Activated naive CD8-positive, alpha-beta T cell treated with anti-CD3 and anti-CD28 coated beads, Interleukin-2, amount 50 U/mL, for 16 hours (primary cell): ENCODE measurements at places on chromosomes 5 and 9.

GRCh38 chr5:178590141-178590923 is at the start of gene COL23A1:
COL23A1 (minus strand) TSS chr5:178590393.
- DNase-seq: no peak

DNA sequence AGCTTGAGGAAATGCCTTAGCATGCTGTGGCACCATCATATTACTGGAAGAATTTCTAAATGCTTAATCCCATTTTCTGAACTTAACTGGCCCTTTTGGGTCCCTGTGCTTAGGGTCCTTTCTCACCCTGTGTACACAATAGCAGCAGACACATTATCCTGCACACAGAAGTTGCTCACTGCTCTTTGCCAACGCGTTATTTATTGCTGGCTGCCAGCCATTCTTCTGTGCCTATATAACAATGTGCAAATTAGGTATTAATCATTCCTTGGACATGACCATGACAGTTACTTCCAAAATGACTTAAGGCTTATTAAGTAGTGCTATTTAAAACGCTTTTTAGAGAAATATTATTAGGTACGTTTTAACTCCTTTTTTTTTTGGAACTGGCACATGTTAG is 134.7 kb downstream of the FBN2 start:
- no peak for DNase-seq

DNA sequence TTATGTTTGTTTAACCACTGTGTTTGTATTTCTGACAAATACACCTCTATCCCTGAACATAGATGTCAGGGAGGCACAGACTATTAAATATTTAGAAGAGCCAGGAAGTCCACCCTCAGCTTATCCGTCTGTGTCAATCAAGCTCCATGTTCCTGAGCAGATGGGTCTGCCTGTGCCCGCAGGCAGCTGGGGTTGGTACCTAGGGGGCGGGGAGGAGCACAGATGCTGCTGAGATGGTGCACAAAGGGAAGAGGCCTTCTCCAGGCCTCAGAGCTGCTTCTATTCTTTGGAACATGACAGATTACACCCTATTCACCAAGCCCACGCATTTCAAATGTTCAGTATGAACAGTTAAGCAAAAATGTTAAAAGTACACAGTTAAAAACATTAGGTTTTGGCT is 142.1 kb downstream of the EPB41L4A start:
- DNase-seq: no peak

DNA sequence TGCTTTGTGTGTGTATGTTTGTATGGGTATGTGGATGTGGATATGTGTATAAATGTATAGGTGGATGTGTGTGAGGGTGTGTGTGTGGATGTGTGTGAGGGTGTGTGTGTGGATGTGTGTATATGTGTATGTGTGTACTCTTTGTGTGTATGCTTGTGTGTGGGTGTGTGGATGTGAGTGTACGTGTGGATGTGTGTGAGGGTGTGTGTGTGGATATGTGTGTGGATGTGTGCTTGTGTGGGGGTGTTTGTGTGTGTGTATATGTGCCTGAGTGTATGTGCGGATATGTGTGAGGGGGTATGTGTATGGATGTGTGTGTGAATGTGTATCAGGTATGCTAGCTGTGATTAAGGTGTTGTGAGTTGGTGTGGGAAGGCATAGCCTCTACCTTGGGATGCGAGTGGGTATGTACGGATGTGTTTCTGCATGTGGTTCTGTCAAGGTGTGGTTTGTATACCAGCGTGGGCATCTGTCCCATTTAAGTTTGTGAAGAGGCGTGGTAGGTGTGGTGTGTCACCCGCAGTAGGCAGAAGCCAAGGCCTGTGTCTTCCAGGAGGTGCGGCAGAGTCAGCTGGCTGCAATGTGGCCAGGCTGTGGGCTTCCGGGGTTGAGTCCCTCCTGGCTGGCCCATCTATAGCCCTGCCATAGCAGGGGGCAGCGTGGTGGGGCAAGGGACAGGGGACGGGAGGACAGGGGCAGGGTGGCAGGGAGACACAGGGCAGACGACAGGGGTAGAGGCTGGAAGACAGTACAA is 155.8 kb downstream of the DAB2IP start:
- no peak for DNase-seq

DNA sequence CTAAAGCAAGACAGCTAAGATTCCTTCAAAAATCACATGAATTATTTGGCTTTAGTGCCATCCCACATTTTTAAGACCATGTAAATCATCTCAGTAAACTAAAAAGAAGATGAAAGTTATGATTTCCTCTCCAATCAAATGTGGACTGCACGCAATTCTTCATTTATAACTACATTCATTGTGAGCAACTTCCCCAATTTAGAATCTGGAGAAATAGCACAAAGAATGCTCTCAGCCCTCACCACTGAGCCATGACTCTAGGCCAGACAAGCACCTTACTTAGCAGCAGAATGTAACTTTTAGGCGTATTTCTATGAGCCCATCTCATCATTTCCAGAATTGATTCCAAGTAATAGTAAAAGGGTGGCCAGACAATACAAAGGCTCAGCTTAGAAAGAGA is 616.6 kb downstream of the TLE1 start:
- DNase-seq: no peak

DNA sequence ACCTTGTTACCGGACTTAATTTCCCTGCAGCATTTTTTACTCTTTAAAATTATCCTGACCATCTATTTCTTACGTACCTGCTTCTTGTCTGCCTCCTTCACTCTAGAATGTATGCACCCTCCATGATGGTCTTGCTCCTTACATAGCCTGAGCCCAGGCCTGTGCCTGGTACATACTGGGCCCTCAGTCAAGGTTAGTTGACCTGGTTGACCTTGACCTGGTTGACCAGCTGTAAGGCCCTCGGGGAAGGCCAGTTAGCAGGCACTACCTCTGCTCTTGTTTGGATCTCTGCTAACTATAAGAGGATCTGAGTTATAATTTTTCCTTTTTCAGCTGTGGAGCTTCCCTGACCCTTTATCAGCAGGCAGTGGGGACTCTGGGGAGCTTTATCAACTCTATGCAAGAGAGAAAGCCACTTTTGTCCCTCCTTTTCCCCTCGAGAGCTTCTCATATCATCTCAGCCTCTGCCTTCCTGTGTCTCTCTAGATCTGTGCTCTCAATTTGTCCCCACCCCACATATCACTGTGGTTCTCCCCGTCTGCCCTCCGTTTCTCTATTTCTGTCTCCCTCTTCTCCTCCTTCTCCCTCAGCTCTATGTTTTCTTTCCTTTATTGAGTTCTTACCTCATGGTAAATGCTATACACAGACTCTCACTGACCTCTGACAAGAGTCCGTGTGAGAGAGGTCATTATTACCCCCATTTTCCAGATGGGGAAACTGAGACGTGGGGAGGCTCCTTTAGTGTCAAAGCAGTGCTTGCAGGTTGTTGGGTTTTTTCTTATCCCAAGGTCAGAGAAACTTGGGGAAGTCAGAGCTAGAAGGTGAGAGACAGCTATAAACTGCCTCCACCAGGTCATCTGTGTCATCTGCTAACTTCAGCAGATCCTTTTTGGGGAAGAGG is 28.6 kb downstream of the SPRY4 start:
- no peak for DNase-seq

DNA sequence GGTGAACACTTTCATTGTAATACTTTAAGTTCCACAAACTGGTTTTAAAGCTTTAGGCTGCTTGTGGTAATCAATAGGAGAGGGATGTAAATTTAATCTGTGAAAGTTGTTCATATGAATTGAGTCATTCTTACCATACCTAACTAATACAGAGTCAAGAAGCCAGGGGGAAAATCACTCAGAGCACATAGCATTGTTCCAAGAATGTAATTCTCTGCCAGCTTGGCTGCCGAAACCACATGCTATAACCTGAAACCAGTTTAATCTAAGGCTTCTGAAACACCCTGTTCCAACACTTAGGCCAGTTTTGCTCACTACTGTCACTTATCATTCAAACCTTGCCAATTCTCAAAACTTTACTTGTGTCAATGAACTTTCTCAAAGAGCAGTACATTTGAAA is 528.8 kb upstream of the GRAMD2B start:
- no peak for DNase-seq

- no peak for DNase-seq
Measured at GRCh38 chr9:68685213-68685612, 19.8 kb upstream of the PIP5K1B start.

DNA sequence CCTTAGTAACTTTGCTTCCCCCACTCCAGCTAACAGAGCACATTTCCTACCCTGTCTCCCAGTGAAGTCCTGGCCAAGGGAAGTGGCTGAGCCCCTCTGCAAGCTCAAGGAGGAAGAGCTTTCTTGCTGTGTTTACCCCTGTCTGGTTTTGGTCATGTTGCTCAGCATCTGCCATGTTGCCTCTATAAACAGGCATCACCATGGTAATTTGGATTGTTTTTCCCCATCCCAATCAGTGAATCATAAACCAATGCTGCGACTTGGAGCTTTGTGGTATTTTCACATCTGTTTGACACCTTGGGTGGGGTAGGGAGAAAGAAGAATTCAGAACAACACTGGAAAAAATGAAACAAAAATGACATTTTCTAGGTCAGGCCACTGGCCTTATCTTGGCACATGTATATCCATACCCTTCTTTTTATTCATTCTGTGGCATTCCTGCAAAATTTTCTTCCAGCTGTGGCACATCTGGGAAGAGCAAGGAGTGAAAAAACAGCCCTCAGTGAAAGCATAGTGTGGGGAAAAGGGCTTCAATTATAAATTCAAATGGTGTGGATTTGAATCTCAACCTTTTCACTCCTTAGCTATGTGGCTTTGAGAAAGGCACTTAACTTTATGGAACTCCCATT is 42.5 kb downstream of the SLIT3 start:
- no peak for DNase-seq

GRCh38 chr5:146103594-146103993 is 1.8 kb downstream of the PLAC8L1 start:
- no peak for DNase-seq

DNA sequence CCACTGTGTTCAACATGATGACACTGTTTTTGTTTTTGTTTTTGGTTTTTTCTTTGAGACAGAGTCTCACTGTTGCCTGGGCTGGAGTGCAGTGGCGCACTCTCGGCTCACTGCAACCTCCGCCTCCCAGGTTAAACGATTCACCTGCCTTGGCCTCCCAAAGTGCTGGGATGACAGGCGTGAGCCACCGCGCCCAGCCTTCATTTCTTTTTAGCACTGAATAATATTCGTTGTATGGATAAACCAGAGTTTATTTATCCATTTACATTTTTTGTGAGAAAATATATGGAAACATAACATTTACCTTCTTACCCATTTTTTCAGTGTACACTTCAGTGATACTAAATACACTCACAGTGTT is 4.2 kb downstream of the CARD19 start:
- no peak for DNase-seq

- DNase-seq: no peak
Measured at GRCh38 chr5:135240781-135241360, 158.2 kb downstream of the MACROH2A1 start.

- DNase-seq: no peak
Measured at GRCh38 chr9:88775559-88775958, 215.7 kb upstream of the S1PR3 start.

DNA sequence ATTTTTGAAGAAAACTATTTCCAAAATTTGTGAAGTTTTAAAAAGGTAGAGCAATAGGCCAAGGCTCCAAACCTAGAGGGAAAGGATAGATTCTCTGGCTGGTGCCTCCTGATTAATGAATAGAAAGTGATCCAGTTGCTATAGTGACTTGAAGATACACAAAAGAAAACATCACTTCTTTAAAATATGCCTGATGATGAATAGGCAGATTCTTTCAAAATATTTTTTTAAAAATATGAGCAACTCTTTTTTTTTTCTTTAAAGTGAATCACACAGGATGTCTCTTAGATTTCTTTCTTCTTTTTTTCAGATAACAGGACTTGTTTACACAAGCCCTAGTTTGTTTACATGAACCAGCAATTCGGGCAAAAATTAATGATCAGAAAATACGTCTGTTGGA is 124.4 kb downstream of the RFK start:
- no peak for DNase-seq

DNA sequence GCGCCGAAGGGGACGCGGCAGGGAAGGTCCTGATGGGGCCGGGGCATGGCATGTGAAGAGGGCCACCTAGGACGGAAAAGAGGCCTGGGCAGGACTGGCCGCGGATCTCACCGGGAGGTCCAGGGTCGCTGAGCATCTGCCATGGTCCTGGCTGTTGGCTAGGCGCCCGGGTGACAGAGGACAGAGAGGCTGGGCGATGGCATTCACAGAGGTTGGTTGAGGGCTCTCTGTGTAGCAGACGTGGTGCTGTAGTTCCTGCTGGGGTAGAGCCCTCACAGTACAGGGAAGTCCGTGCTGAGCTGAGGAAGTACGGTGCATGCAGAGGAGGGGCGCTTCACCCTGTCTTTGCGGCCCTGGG is 427 bp downstream of the PCYOX1L start:
- no peak for DNase-seq

GRCh38 chr9:7146582-7146981 is 388.8 kb downstream of the KDM4C start:
- no peak for DNase-seq

DNA sequence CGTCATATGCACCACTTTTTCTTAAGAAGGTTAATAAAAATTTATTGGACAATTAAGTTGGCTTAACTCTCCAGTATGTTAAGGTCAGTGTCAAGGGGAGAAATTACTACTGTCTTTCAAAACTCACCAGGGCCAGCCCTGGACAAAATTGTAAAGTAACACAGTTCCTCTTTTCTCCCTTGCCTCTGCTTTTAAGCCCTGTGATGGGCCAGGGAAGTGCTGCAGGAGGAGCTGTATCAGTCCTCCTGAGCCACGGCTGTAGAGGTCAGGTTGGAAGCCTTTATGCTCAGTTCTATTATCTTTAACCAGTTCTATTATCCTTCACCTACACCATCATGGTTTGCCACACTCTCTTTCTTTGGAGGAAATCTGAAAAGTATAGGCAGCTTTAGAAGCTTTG is 11.5 kb upstream of the PPP2R2B start:
- no peak for DNase-seq

GRCh38 chr5:173866858-173867679 is 21.1 kb upstream of the CPEB4 start:
- no peak for DNase-seq

DNA sequence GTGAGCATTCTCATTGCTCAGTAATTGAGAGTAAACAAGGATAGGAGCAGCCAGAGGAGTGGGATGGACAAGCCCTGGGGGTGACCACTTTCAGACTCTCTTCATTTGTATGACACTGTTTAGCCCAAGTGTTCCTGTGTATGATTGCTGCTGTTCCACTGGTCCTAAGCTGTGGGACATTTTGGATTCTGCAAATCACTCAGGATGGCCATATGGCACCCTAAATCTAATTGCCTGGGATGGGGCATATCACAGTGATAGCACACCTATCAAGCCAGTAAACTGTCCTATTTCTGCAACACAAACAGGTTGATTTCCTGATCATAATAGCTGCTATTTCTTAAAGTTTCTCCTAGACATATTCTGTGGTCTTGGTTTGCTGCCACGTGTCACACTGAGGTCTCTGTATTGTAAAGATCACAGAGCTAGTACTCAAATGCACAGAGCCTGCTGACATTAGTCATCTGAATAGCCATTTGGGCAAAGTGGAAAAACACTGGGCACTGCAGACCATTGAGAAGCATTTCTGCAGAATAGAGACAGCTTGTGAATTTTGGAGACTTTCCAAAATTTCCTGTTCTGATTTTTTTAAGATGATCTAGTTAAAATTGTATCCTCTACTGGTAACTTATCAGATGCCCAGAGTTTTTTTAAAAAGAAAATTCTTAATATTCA is 320.2 kb downstream of the RFX3 start:
- no peak for DNase-seq
